Fibroblast of skin of back (primary cell): ENCODE measurements at places on chromosomes 7 and 10.

- DNase-seq: no peak
These were observed 146.3 kb upstream of the LRGUK start for GRCh38 chr7:133980804-133981203.

- no peak for DNase-seq
These were observed 20.1 kb downstream of the MYL10 start for GRCh38 chr7:101608772-101609713.

DNA sequence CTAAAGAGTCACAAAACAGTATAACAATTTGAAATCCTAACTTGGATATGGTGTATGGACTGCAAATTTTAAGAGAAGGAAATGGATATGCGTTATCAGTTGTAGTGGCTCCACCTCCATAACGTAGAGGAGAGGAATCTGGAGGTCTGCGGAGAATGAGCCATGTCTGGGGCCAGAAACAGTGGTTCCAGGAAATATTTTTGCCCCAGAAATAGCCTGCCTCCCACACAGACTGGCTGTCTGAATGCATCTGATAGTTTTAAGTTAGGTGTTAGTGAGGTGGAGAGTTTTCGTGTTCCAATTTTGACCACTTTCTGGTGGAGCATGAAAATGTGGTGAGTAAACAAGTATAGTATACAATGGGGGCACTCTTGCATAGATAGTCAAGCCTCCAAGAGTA, 1.6 kb downstream of the PHTF2 start:
- no peak for DNase-seq

- DNase-seq: peak; percentile 33
These were observed 136.7 kb downstream of the NEBL start for GRCh38 chr10:20760460-20760859.

- peak; percentile 10 for DNase-seq
These were observed 58.9 kb downstream of the POLL start for GRCh38 chr10:101529207-101529606.

- DNase-seq: no peak
These were observed 436.7 kb downstream of the TNS3 start for GRCh38 chr7:47145186-47145725.

DNA sequence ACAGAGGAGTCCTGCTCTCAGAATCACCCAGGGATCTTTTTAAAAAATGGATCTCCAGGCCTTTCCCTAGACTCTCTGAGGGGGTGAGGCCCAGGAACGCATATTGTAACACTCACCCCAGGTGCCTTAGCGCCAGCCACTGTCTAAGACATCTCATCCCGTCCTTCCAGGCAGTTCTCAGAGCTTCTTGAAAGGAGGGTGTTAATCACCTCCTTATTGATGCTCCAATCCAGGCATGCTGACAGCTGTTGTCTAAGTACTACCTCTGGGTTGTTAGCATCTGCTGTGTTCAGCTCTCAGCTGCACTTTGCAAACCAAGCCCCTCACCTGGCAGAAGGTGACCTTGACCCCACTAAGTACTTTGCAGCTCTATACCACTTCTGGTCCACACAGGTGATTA, 36.0 kb downstream of the KIAA1549 start:
- no peak for DNase-seq
